Activated B cell treated with CpG ODN at 0.5 μM for 24 hours (primary cell): ENCODE measurements at places on chromosomes 2 and 18. TPM values are rescaled to one million over a fixed set of nuclear protein-coding genes. Genes with fewer than 3 reads are reported as not detected.
A peak's percentile ranks its signal among the peaks of the same experiment; 100 is the strongest.

GPR45 gene
- not detected in 2 replicates for total RNA-seq

NOSTRIN gene
- 0.07 TPM in 1 of 2 replicates, not detected in the other for total RNA-seq

- H3K4me1 ChIP-seq, result no peaks in the 10 kb centered on the region
- DNase-seq, result no peak
- H3K27ac ChIP-seq, result no peak overlapping the region
- peaks cover 24% of the 10 kb centered on the region for H3K27me3 ChIP-seq
- H3K4me3 ChIP-seq, result no peak overlapping the region
These were observed 24.5 kb upstream of the GIGYF2 start for GRCh38 chr2:232672588-232672987.

DNA sequence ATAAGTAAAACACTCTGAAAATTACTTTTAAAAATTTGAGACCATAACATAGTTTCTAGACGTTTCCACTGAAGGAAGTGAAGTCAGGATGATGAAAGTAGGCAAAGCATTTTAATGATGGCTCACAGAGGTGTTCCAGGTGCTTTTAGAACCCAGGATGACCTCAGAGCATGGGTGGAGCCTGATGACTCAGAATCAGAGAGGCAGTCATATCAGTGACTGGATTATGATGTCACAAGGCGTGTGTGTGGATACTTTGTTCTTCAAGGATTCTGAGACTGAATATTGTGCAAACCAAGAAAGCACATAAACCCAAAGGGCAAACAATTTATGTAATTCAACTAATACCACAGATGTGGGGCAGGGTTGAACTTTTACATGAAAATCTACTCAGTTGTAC is 208.0 kb upstream of the FBXO11 start:
- no peak overlapping the region for H3K4me3 ChIP-seq
- H3K36me3 ChIP-seq, result no peaks in the 10 kb centered on the region
- H3K27ac ChIP-seq, result peak overlapping the region; percentile 47
- DNase-seq, result no peak
- peaks cover 20% of the 10 kb centered on the region for H3K4me1 ChIP-seq

DUSP19 gene
- total RNA-seq, result 0.31 and 0.49 TPM in 2 replicates

DNA sequence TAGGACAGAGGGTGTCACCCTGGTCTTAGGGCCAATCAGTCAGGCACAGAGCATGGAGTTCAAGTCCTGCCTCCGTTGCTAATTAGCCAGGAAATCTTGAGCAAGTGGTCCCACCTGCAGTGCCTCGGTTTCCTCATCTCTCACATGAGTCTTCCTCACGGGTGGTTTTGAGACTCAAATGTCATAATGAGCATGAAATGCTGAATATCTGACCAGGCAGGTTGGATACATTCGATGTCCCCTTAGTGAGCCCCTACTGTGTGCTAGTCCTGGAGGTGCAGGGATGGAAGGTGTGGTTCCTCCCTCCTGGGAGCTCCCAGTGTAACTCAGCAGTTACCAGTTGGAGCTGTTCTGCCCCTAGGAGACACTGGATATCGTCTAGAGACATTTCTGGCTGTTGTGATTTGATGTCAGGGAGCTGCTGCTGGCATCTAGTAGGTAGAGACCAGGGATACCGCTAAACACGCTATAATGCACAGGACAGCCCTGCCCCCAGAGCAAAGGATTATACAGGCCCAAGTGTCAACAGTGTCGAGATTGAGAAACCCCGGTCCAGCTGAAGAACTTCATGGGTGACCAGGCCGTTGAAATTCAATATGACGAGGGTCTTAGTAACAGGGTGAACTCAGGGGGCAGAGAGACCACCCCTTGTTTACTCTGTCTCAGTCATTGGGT is 118.5 kb upstream of the TWIST2 start:
- H3K36me3 ChIP-seq, result no peaks in the 10 kb centered on the region
- peaks cover 4% of the 10 kb centered on the region for H3K27me3 ChIP-seq
- H3K27ac ChIP-seq, result no peak overlapping the region

CXCR1 gene
- not detected in 2 replicates for total RNA-seq

GRCh38 chr18:55406451-55406991 is 181.5 kb downstream of the TCF4 start:
- H3K27me3 ChIP-seq, result no peaks in the 10 kb centered on the region
- no peak overlapping the region for H3K4me3 ChIP-seq
- no peaks in the 10 kb centered on the region for H3K36me3 ChIP-seq
- H3K4me1 ChIP-seq, result peaks cover 24% of the 10 kb centered on the region

DNA sequence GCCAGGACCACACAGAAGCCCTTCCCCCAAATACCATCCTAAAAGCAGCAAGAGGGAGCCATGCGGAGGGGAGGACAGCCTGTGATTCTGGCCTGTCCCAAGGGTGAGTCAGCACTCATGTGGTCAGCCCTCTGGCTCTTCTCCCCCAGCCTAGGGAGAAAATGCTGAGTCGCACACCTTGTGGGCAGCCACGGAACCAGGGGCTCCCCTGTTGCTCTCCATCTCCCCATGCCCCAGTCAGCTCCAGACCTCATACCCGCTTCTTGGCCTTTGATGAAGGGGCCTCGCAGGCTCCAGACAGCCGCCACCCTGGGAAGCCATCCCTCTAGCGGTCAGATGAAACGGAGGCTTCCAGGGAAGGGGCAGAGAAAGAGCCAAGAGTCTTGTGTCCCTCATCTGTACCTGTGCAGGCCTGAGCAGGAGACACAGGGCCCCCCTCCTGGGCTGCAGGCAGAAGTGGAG is 181.3 kb upstream of the SIX2 start:
- H3K27me3 ChIP-seq, result peaks cover 31% of the 10 kb centered on the region
- no peak overlapping the region for H3K27ac ChIP-seq
- H3K4me1 ChIP-seq, result no peaks in the 10 kb centered on the region
- no peaks in the 10 kb centered on the region for H3K36me3 ChIP-seq
- DNase-seq, result no peak

DNA sequence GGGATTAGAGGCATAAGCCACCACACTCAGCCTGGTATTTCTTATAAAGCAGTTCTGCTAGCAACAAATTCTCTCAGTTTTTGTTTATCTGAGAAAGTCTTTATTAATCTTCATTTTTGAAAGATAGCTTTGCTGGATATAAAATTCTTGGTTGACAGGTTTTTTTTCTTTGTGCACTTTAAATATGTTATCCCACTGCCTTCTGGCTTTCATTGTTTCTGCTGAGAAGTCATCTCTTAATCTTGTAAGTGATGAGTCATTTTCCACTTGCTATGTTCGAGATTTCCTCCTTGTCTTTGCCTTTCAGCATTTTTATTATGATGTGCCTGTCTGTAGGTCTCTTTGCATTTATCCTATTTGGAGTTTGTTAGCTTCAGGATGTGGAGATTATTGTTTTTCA is 5.9 kb upstream of the ELAC1 start:
- no peak for DNase-seq
- H3K27ac ChIP-seq, result no peak overlapping the region
- peaks cover 5% of the 10 kb centered on the region for H3K36me3 ChIP-seq
- H3K27me3 ChIP-seq, result peaks cover 1% of the 10 kb centered on the region

- DNase-seq, result no peak
- no peaks in the 10 kb centered on the region for H3K27me3 ChIP-seq
- H3K36me3 ChIP-seq, result peaks cover 7% of the 10 kb centered on the region
- H3K27ac ChIP-seq, result no peak overlapping the region
- no peak overlapping the region for H3K4me3 ChIP-seq
- H3K4me1 ChIP-seq, result peaks cover 37% of the 10 kb centered on the region
These were observed 2.2 kb downstream of the SETBP1 start for GRCh38 chr18:44682871-44683221.

DNA sequence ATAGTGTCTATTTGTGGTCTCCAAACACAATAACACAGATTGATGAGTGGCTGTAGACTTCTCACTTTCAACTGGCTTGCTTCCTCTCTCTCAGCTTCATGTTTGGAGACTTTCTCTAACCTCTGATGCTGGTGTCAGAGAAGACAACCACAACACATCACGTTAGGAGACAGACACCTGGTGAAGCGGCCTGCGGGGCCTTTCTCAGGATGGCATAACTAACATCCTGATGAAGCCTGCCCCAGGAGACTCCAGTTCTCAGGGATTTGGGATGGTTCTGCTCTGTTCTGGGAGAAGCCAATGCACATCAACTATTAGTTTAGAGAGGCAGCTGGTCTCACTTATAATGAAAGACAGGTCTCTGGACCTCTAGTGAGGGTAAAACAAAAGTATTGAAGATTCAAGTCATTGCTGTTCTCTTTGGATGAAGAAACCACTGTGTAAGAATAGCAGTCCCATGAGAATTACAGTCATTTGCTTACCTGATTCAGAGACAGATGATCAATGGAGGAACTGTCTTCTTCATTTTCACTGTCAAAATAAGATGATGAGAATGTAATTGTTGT is 2.0 kb downstream of the IL1A start:
- peaks cover 39% of the 10 kb centered on the region for H3K4me1 ChIP-seq
- no peak for DNase-seq
- H3K36me3 ChIP-seq, result peaks cover 6% of the 10 kb centered on the region
- peaks cover 2% of the 10 kb centered on the region for H3K27me3 ChIP-seq

GRCh38 chr2:133568598-133568997 is 335 bp upstream of the NCKAP5 start:
- H3K27ac ChIP-seq, result no peak overlapping the region
- no peaks in the 10 kb centered on the region for H3K4me1 ChIP-seq
- no peak for DNase-seq
- H3K27me3 ChIP-seq, result peaks cover 28% of the 10 kb centered on the region

DNA sequence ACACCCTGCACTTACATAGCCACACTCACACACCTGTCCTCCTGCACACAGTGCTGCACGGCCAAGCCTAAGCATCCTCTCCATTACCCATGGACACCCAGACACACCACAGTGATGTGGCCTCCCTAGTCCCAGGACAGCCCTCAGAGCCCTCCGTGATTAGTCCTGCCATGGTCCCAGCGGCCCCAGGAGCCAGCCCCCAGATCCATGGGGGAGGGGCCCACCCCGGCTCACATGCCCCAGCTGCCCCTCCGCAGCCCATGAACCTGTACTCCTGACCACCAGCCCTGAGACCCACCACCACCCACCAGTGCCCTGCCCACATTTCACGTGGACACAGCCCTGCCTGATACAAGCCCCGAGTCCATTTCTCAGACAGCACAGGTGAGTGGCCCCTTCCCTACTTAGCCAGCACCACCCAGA is 8.1 kb upstream of the DUSP2 start:
- no peaks in the 10 kb centered on the region for H3K36me3 ChIP-seq
- peaks cover 59% of the 10 kb centered on the region for H3K4me1 ChIP-seq
- no peak overlapping the region for H3K27ac ChIP-seq
- H3K27me3 ChIP-seq, result no peaks in the 10 kb centered on the region

DSG4 gene
- total RNA-seq, result not detected in 2 replicates

SOX11 gene
- total RNA-seq, result 0.05 TPM in 1 of 2 replicates, not detected in the other

DNA sequence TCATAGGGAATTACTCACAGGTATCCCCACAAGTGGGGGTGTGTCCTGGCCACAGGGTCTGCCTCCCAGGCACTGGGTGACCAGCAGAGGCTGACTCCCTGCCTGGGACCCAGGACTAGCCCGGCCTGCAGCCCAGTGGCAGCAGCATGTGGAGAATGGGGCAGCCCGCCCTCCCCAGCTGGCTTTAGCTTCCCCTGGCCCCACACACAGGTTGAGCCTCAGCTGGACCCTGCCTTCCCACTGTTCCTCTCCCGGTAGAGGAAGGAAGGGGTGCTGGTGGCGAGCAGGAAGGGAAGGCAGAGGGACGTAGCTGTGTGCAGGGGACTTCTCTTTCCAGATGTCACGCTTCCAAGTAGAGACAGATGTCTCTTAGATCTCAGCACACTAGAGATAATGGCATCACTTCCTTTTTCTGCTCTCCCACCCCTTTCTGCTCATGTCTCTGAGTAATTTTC is 51.4 kb downstream of the EMILIN2 start:
- H3K4me1 ChIP-seq, result peaks cover 7% of the 10 kb centered on the region
- H3K36me3 ChIP-seq, result peaks cover 28% of the 10 kb centered on the region
- no peak overlapping the region for H3K27ac ChIP-seq

- peaks cover 9% of the 10 kb centered on the region for H3K27me3 ChIP-seq
- peaks cover 19% of the 10 kb centered on the region for H3K4me1 ChIP-seq
- no peak overlapping the region for H3K27ac ChIP-seq
- no peak for DNase-seq
These were observed 2.2 kb downstream of the HMSD start for GRCh38 chr18:63951302-63951705.

GRHL1 gene
- 0.39 and 0.95 TPM in 2 replicates for total RNA-seq

DNA sequence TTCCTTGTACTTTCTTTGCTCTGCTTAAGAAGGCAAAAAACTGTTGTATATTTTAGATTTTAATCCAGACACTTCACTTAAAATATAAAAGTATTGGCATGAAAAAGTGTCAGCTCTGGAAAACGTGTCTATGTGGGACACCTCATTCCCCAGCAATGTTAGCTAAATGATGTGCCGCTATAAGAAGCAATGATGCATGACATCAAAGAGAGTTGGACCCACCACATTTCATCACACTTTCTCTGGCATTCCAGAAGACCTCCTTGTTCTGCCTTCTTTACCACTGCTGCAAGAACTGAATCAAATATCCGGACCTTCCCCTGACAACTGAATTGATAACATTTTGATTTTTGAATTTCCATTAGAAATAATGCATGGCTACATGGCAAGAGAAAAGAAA is 242.4 kb upstream of the TANK start:
- no peaks in the 10 kb centered on the region for H3K4me1 ChIP-seq
- DNase-seq, result no peak
- no peak overlapping the region for H3K27ac ChIP-seq
- H3K36me3 ChIP-seq, result no peaks in the 10 kb centered on the region
- H3K27me3 ChIP-seq, result peaks cover 6% of the 10 kb centered on the region

KCTD1 gene
- 3.7 and 4.9 TPM in 2 replicates for total RNA-seq

GRCh38 chr2:232225895-232226294 is 152.7 kb upstream of the ALPP start:
- H3K36me3 ChIP-seq, result peaks cover 23% of the 10 kb centered on the region
- H3K4me1 ChIP-seq, result no peaks in the 10 kb centered on the region
- no peaks in the 10 kb centered on the region for H3K27me3 ChIP-seq
- no peak overlapping the region for H3K27ac ChIP-seq
- no peak for DNase-seq

DNA sequence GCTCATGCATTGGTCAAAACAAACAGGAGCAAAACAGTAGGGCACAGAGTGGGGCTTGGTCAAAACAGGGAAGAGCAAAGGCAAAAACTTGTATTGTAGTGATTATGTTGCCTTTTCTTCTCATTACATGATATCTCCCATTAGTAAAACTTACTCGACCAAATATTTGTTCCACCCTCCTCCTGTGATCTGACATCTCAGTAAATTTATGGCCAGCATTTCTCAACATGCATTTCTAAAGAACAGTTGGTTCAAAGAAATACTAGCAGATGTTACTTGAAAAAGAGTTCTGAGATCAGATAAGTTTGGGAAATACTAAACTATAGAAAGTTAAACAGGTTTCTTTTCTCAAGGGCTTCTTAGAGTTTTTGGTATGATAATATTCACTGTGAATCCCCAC is 423.1 kb downstream of the FIGN start:
- H3K4me3 ChIP-seq, result no peak overlapping the region
- H3K27ac ChIP-seq, result no peak overlapping the region
- H3K36me3 ChIP-seq, result no peaks in the 10 kb centered on the region
- DNase-seq, result no peak

- DNase-seq, result no peak
- peaks cover 14% of the 10 kb centered on the region for H3K36me3 ChIP-seq
- no peaks in the 10 kb centered on the region for H3K27me3 ChIP-seq
These were observed 287.4 kb downstream of the PRKCE start for GRCh38 chr2:45938649-45939511.

ALPG gene
- total RNA-seq, result not detected in 2 replicates

RAB27B gene
- 0.17 and 0.64 TPM in 2 replicates for total RNA-seq

- DNase-seq, result no peak
- no peak overlapping the region for H3K4me3 ChIP-seq
These were observed 24.6 kb downstream of the TMEM127 start for GRCh38 chr2:96241227-96241626.

PLEK gene
- 138 and 140 TPM in 2 replicates for total RNA-seq

VSNL1 gene
- not detected in 2 replicates for total RNA-seq
